ENCODE measurements at places on chromosomes 2 and 18. TPM values are rescaled to one million over a fixed set of nuclear protein-coding genes. Genes with fewer than 3 reads are reported as not detected.

DNA sequence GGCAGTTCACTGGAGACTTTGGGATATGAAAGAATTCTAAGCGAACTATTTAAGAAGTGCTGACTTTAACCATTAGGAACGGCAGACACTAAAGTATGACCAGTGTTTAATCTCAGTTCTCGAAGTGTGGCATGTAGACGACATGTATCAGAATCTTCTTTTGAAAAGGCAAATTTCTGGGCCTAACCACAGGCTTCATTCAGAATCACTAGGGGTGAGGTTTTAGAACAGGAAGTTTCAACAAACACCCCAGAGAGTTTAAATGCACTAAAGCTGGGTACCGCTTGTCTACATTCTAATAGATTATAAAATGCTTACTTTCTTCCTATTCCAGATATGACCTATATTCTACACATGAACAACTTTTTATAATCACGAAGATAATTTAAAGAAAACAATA is 180.3 kb downstream of the ANKRD44 start:
- H3K4me3 ChIP-seq: peak overlapping the region; percentile 82
- peaks cover 21% of the 10 kb centered on the region for H3K36me3 ChIP-seq
- DNase-seq: peak; percentile 67
- peak overlapping the region; percentile 97 for H3K27ac ChIP-seq

- H3K27me3 ChIP-seq: peaks cover 63% of the 10 kb centered on the region
- DNase-seq: peak; percentile 1
- no peak overlapping the region for H3K27ac ChIP-seq
- H3K4me3 ChIP-seq: peak overlapping the region; percentile 90
- H3K4me1 ChIP-seq: peaks cover 31% of the 10 kb centered on the region
- H3K36me3 ChIP-seq: no peaks in the 10 kb centered on the region
Observed at GRCh38 chr2:106065268-106065982, 128.7 kb downstream of the UXS1 start.

GRCh38 chr2:109448207-109448606 is 165.6 kb downstream of the SEPTIN10 start:
- H3K27ac ChIP-seq: no peak overlapping the region
- peak overlapping the region; percentile 10 for H3K4me3 ChIP-seq
- H3K27me3 ChIP-seq: no peaks in the 10 kb centered on the region
- peaks cover 13% of the 10 kb centered on the region for H3K36me3 ChIP-seq
- no peaks in the 10 kb centered on the region for H3K4me1 ChIP-seq
- DNase-seq: no peak

Gene PSME4
- polyA plus RNA-seq: 11.3 TPM

GRCh38 chr2:113826346-113827285 is 63.3 kb upstream of the ACTR3 start:
- H3K4me1 ChIP-seq: peaks cover 12% of the 10 kb centered on the region
- H3K4me3 ChIP-seq: no peak overlapping the region
- no peak for DNase-seq
- peak overlapping the region; percentile 10 for H3K27ac ChIP-seq

GRCh38 chr2:121346407-121346806 is 61.4 kb upstream of the TFCP2L1 start:
- H3K27me3 ChIP-seq: no peaks in the 10 kb centered on the region
- H3K4me3 ChIP-seq: no peak overlapping the region
- no peaks in the 10 kb centered on the region for H3K4me1 ChIP-seq
- no peak for DNase-seq

GRCh38 chr2:215613280-215613679 is 177.4 kb upstream of the FN1 start:
- no peaks in the 10 kb centered on the region for H3K36me3 ChIP-seq
- DNase-seq: no peak
- H3K27me3 ChIP-seq: peaks cover 4% of the 10 kb centered on the region
- H3K27ac ChIP-seq: no peak overlapping the region

DNA sequence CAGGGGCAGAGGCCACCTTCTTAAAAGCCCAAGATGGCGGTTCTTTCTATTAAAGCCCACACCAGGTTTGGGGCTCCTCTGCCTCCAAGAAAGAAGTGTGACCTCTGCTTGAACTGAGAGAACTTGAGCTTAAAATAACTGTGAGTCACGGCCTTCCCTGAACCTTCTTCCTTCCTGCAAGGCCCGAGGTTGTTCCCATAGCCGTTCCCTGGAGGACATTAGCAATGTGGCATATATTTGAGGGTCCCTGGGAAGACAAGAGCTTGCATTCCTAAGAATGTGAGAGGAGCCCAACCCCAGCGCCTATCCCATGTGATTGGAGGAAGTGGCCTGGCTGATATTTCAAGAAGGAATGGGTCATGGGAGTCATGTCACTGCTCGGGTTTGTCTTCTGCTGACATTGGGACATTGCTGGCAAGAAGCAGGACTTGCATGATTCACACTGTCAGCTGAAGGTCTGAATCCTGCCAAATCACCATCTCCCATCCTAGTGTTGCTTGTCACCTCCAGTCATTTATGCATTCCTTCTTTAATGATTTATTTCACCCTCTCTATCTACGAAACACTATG is 168.1 kb downstream of the TRIB2 start:
- H3K36me3 ChIP-seq: no peaks in the 10 kb centered on the region
- H3K4me1 ChIP-seq: no peaks in the 10 kb centered on the region
- H3K4me3 ChIP-seq: no peak overlapping the region

Gene DPP4
- polyA plus RNA-seq: 0.68 TPM

Gene GTF2A1L
- polyA plus RNA-seq: not detected

- H3K36me3 ChIP-seq: no peaks in the 10 kb centered on the region
- H3K27me3 ChIP-seq: no peaks in the 10 kb centered on the region
- DNase-seq: no peak
- H3K27ac ChIP-seq: no peak overlapping the region
Observed at GRCh38 chr18:44437603-44438002, 243.1 kb upstream of the SETBP1 start.

GRCh38 chr2:96773922-96774321 is 13.2 kb downstream of the CNNM4 start:
- H3K4me1 ChIP-seq: peaks cover 44% of the 10 kb centered on the region
- H3K4me3 ChIP-seq: peak overlapping the region; percentile 90
- DNase-seq: peak; percentile 53
- H3K27ac ChIP-seq: peak overlapping the region; percentile 96

DNA sequence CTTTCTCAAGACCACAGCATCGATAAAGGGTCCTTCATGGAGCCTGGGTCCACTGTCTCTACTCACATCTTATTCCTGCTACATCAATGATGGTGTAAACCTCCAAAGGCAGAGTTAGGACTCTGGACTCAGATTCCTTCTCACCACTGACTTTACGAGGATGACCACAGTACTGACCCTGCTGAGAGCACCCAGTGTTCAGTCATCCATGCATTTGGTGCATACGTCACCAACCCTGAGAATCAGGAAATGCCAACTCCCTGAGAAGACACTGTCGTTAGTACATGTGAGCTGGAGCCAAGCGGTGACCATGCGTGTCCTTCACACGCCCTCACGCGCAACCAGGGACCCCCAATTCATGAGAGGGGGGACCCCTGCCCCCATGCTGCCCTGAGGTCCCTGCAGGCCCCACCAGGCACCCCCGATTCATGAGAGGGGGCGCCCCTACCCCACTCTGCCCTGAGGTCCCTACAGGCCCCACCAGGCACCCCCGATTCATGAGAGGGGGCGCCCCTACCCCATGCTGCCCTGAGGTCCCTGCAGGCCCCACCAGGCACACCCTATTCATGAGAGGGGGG is 178.4 kb upstream of the TPO start:
- H3K36me3 ChIP-seq: no peaks in the 10 kb centered on the region
- H3K27ac ChIP-seq: no peak overlapping the region
- peaks cover 63% of the 10 kb centered on the region for H3K4me1 ChIP-seq
- no peaks in the 10 kb centered on the region for H3K27me3 ChIP-seq
- DNase-seq: no peak

GRCh38 chr2:204437408-204437807 is 107.9 kb upstream of the PARD3B start:
- H3K27me3 ChIP-seq: no peaks in the 10 kb centered on the region
- no peaks in the 10 kb centered on the region for H3K4me1 ChIP-seq
- no peak overlapping the region for H3K4me3 ChIP-seq
- no peaks in the 10 kb centered on the region for H3K36me3 ChIP-seq
- no peak for DNase-seq

GRCh38 chr2:83602753-83603152 is 856.3 kb downstream of the SUCLG1 start:
- H3K4me3 ChIP-seq: no peak overlapping the region
- H3K4me1 ChIP-seq: no peaks in the 10 kb centered on the region
- no peak for DNase-seq
- H3K36me3 ChIP-seq: no peaks in the 10 kb centered on the region
- no peaks in the 10 kb centered on the region for H3K27me3 ChIP-seq

- no peaks in the 10 kb centered on the region for H3K36me3 ChIP-seq
- H3K4me1 ChIP-seq: no peaks in the 10 kb centered on the region
- no peak for DNase-seq
- no peak overlapping the region for H3K27ac ChIP-seq
Observed at GRCh38 chr2:31382452-31383120, 32.0 kb downstream of the XDH start.

Gene ANKRD30BL
- polyA plus RNA-seq: not detected

DNA sequence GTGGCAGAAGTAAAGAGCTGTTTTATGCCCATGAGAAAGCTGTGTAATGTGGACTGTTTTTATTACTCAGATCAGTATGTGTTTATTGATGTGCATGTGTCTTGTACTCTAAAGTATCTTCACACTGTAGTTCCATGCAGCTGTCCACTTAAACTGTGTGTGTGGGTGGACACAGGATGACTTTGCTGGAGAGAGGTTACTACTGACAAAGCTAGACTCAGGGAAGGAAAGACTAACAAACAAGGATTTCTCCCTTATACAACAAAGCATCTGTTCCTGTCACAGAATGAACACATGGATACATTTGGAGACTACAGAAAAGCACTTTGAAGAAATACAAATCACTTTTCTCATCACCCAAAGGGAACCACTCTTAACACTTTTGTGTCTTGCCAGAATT is 10.0 kb downstream of the FHOD3 start:
- peaks cover 72% of the 10 kb centered on the region for H3K27me3 ChIP-seq
- H3K4me1 ChIP-seq: peaks cover 4% of the 10 kb centered on the region
- no peaks in the 10 kb centered on the region for H3K36me3 ChIP-seq
- H3K27ac ChIP-seq: no peak overlapping the region
- no peak for DNase-seq

Gene POTEC
- not detected for polyA plus RNA-seq

DNA sequence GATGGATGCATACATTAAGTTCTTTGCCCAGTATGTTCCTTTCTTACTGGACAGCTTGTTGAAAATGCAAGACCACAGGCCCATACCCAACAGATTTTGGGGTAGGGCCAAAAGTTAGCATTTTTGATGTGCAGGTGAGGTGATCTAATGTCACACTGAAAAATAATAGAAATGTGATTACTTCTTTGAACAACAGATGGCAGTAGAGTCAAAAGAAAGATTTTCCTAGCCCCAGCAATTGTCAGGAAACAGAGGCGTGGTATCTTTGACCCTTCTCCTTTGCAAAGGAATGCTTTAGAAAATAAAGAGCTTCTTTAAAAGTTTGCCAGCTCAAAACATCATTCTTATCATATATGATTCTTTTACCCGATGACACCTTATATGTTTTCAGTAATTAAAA is 343.6 kb upstream of the SYT4 start:
- H3K4me1 ChIP-seq: no peaks in the 10 kb centered on the region
- H3K27ac ChIP-seq: no peak overlapping the region
- H3K36me3 ChIP-seq: no peaks in the 10 kb centered on the region
- DNase-seq: peak; percentile 7
- H3K4me3 ChIP-seq: no peak overlapping the region

Measured in naive B cell (primary cell).